ENCODE measurements at places on chromosomes 6 and 20.

- DNase-seq: peak; percentile 43
These were observed 16.0 kb downstream of the SLA2 start for GRCh38 chr20:36629719-36630681.

DNA sequence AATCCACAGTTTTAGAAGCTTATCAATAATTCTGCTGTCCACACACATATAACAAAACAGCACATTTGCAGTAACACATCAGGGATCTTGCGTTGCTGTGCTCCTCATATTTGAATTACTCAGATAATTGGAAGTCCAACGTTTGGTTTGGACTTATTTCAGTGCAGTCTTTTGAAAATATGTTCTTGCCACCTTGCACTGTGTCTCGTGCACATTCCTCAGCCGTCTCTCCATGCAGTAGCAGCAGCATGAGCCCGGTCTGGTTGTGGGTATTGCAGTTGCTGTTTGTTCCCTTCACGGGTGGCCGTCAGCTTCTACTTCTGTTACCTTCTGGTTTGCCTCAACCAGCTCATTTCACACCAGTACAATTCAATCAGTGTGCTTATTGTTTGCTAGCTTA lies 215.5 kb downstream of the SLC24A3 start:
- DNase-seq: no peak

DNA sequence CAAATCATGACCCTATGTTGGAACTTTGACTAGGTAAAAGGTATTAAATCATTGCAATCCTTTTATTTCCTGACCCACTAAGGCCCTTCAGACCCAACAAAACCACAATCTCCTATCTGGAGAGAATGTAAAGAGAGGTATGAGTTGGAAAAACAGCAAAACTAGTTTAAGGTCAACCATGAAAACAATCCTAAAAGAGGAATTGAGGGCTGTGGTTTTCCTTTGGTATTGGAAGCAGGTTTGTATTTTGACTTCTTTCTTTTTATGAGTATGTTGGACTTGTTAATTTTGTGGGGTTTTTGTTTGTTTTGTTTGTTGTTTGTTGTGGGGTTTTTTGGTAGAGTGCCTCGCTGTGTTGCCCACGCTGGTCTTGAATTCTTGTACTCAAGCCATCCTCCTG lies 4.7 kb upstream of the SEC63 start:
- no peak for DNase-seq

DNA sequence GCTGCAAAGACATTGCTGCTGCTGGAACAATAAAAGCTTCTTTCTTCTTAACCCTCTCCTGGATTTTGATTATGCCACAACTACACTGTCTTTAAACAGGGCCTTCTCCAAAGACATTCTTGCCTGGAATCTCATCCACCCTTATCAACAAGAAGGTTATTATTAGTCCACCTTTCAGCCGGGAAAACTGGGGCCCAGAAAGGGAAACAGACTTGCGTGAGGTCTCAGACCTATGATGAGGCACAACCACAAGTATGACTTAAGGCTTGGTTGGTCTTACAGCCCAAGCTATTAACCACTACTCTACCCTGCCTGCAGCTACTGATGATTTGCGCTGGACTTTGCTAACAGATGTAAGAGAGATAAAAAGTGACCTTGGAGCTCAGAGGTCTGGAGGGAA lies 62.8 kb upstream of the CTNNBL1 start:
- no peak for DNase-seq

DNA sequence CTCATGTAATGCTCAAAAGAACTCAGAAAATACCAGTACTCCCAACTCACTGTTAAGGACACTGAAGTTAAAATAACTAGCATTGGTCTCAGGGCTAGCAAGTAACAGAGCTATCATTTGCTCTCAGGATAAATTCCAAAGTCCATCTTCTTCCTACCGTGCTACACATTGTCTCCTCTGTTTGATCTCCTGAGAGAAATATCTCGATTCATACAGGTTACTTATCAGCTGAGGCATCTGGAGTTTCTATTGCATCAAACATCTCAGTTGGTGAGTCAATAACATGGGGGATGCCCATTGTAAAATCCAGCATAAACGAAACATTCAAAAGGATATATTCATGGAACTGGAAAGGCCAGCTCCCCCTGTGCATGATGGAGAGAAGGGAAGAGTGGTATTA lies 147.4 kb downstream of the BACH2 start:
- DNase-seq: no peak

GRCh38 chr6:162251257-162251656 lies 476.3 kb downstream of the PRKN start:
- no peak for DNase-seq

DNA sequence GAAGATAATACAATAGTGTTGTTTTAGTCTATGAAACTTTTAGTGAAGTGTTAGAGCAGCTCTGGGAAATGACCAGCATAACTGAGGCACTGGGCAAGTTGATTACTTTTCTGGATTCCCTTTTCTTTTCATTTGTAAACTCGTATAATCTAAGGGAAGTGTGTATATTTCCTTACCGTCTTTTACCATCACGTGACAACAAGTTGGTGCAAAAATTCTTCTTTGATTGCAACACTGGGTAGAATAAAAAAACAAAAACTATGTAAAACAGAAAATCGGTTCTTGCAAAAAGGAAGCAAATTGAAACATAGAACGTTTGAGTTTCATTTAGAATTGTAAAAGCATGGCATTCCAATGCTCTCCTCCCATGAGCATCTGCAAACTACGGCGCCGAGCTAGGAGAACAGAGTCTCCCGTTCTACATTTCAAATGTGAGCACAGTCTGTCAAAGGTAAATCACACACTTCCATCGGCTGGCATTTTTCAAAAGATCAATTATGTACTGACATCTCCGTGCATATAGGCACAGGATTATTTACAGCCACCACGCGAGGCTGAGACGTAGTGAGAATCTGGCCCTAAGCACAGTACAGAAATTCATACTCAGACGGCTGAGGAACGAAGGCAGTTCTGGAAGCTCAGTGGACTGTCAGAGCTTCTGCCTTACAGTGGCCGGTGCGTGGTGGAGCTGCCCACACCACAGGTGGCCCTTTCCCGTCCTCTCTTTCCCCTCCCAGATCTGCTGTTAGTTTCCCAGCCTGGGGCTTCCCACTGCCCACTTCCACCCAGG lies 314.0 kb downstream of the BMP7 start:
- no peak for DNase-seq

- DNase-seq: no peak
These were observed 32.3 kb downstream of the TULP4 start for GRCh38 chr6:158344534-158344933.

DNA sequence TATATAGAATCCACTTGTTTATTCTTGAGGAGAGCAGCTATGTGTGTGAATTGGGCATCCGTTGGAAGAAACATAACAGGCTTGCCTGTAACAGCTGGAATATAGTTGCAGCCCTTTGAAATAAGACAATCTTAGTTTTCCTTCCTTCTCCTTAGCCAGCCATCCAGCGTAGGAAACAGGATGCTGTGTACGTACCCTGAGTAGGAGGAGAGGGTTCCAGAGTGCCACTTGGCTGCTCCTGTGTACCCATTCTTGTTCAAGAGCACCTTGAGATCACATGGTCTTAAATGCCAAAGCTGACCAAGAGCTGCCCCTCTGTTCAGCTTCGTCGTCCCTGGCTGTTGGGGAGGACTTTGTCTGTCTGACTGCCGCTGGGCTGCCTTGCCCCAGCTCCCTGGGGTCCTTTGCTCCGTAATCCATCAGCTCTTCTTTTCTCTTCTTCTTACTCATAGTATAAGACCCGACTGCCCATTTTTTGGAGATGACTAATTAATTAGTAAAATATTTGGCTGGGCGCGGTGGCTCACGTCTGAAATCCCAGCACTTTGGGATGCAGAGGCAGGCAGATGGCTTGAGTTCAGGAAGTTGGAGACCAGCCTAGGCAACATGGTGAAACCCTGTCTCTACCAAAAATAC lies 49.0 kb downstream of the RREB1 start:
- no peak for DNase-seq

GRCh38 chr6:133977983-133978895 lies 25.2 kb downstream of the TBPL1 start:
- no peak for DNase-seq

GRCh38 chr20:51195990-51196389 lies 173.1 kb upstream of the KCNG1 start:
- DNase-seq: no peak

- DNase-seq: no peak
These were observed 89.8 kb downstream of the TOX2 start for GRCh38 chr20:44004306-44004915.

DNA sequence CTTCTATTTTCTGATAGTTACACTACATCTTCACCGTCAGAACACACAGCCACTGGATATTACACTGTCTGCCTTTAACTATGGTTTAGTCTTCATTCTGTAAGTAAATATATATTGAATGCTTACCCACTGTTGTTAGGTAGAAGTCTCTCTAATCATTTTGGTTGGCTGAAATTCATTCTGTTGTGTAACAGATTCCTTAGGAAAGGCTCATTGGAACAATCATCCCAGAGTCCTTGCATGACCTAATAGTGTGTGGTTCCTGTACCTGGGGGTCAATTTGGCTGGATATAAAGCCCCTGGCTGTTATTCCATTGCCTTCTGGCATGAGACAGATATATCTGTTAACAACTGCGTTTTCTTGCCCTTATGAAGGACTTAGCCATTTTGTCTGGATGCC lies 9.9 kb downstream of the BLOC1S5 start:
- no peak for DNase-seq

DNA sequence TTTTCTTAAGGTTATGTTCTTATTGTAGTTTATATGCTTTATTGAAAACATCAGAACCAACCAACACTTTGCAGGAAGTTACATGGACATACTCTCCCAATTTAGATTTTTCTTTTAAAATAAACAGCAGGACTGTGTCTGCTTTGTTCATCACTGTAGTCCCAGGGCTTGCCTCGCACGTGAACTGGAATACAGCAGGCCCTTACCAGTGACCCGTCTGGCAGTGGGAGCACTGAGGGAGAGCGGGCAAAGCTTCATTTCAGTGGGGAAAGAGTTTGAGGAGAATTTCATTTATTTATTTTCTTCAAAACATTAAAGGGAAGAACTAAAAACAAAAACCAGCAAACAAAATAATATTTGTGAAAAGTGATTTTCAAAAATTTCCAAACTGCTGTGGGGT lies 230.8 kb downstream of the PAX1 start:
- no peak for DNase-seq

- DNase-seq: peak; percentile 69
These were observed 7.9 kb upstream of the ARMC12 start for GRCh38 chr6:35728683-35729678.

DNA sequence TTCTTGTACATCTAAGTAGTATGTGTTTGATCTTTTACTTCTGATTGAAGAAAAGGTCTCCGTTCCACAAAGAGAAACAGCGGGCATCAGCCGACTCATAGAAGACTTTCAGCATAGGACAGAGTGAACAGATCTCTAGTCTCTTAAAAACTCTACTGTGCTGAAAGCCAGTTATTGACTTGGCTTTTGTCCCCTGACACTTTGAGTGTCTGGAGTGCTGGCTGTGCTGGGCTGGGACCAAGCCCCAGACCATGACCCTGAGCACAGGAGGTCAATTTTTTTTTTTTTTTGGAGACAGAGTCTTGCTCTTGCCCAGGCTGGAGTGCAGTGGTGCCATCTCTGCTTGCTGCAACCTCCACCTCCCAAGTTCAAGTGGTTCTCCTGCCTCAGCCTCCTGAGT lies 27.8 kb downstream of the MYBL2 start:
- no peak for DNase-seq

DNA sequence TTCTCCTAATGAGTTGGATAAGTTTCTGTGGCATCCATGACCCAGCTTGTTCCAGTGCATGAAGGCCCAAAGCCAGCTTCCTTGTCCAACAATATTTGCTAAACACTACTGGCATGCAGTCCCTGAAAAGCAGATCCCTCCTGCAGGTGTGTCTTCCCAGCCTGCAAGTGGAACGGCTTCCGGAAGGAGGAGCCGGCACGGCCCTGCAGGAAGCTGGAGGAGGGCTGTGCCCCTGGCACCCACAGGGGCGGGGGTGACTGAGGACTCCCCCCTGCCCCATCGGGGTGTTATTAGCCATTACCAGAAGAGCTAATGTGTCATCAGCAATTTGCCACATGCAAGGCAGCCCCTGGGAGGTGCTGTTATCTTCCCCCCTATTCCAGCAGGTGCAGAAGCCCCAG lies 27.4 kb downstream of the NPEPL1 start:
- no peak for DNase-seq

All from GDM1 (cell line).